A172 (cell line): ENCODE measurements at places on chromosomes 1 and 21. TPM values are rescaled to one million over a fixed set of nuclear protein-coding genes. Genes with fewer than 3 reads are reported as not detected.

The ANGPTL3 gene
- not detected in 2 replicates for total RNA-seq

The RYR2 gene
- total RNA-seq: 2.3 and 3.2 TPM in 2 replicates

The RHCE gene
- 0.38 TPM in 1 of 2 replicates, not detected in the other for total RNA-seq

The AMY1A gene
- not detected in 2 replicates for total RNA-seq

The BECN2 gene
- total RNA-seq: not detected in 2 replicates

The RAB3B gene
- 7.4 and 9.0 TPM in 2 replicates for total RNA-seq

The PIK3CD gene
- 4.3 and 5.6 TPM in 2 replicates for total RNA-seq

The MIA3 gene
- 27.9 and 34.7 TPM in 2 replicates for total RNA-seq

The LPAR3 gene
- not detected in 2 replicates for total RNA-seq

The KRTAP19-1 gene
- not detected in 2 replicates for total RNA-seq

The OPRD1 gene
- total RNA-seq: not detected in 2 replicates

The HSPB7 gene
- not detected in 2 replicates for total RNA-seq

The TNFRSF9 gene
- total RNA-seq: 0.95 and 2.2 TPM in 2 replicates

The SERTAD4 gene
- 8.0 and 12.8 TPM in 2 replicates for total RNA-seq

The PCP4 gene
- total RNA-seq: 0.67 TPM in 1 of 2 replicates, not detected in the other

The MAN1C1 gene
- total RNA-seq: 0.67 and 1.5 TPM in 2 replicates

The ERICH3 gene
- total RNA-seq: 0.07 TPM in 1 of 2 replicates, not detected in the other

The PARS2 gene
- 4.1 and 6.7 TPM in 2 replicates for total RNA-seq

The TNFSF18 gene
- 0.12 and 0.24 TPM in 2 replicates for total RNA-seq
